ENCODE measurements at places on chromosomes 2 and 18.
A peak's percentile ranks its signal among the peaks of the same experiment; 100 is the strongest.

DNA sequence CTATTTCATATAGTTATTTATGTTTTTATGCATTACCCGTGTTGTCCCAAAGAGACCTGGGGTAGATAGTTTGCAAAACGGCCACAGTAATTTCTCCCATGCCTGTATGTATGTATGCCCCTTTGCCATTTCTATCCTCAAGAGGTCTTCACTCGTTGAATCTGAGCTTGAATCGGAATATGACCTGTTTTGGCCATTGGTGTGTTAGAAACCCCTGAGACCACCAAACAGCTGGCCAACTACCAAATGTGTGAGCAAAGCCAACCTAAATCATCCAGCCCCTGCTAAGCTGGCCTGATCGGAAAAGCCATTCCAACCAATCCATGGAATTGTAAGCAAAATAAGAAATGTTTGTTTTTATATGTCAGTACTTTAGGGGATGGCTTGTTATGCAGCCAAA is 23.4 kb upstream of the INO80C start:
- no peak for DNase-seq

GRCh38 chr2:216698895-216699294 is 3.5 kb upstream of the IGFBP5 start:
- DNase-seq = peak; percentile 85

GRCh38 chr2:64635976-64636911 is 17.5 kb downstream of the SERTAD2 start:
- no peak for DNase-seq

GRCh38 chr18:23235860-23236259 is 100.6 kb downstream of the CABLES1 start:
- no peak for DNase-seq

DNA sequence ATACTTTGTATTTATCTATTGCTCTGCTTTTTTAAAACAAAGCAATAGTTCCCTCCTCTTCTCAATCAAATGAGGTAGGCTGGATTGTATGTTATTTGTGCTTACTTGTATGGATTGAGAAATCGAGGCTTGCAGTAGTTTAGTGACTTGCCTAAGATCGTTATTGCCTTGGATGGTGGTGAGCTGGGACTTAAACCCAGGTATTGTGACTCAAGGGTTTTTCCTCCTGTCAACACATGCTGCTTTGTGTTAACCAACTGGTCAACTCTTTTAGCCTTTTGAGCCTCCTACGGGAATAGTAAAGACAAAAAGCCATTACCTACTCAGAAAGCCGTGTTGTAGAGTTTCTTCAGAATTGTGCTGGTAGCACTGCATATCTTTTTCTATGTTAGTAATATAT is 95.2 kb upstream of the THUMPD2 start:
- DNase-seq = no peak
